ENCODE measurements at places on chromosomes 4 and X.

DNA sequence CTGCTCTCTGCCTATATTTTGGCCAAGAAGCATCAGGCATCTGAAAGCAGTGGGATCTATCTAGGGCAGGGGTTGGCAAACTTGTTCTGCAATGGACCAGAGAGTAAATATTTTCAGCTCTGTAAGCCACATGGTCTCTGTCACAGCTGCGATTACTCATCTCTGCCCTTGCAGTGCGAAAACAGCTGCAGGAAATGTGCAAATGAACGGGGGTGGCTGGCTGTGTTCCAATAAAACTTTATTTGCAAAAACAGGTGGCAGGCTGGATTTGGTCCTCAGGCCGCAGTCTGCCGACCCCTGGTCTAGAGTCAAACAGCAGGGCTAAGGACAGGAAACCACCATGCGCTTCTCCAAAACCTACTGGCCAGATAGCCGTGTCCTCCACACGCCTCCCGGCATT lies 48.6 kb downstream of the ACOX3 start:
- peak; percentile 72 for DNase-seq

GRCh38 chrX:16772460-16772859 lies 13.8 kb upstream of the TXLNG start:
- DNase-seq, result no peak

- DNase-seq, result no peak
These were observed 110.5 kb upstream of the IGFBP7 start for GRCh38 chr4:57220734-57221133.

DNA sequence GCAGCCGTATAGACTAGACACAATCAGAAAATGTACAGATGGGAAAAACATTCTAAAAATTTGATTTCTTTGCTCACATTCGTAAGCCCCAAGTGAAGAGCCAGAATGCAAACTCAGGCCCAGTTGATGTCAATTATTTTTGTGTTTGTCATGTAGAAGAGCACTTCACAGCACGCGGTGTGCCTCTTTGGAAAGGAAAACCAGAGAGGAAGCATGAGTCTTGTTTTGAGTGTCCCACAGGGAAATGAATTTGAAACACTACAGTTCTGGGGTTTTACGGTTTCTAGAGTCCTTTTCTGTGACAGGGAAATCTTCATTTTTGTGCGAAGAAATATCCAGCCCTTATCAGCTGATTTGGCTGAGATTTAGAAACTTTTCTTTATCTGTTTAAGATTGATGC lies 554.6 kb upstream of the BOD1L1 start:
- no peak for DNase-seq

- no peak for DNase-seq
These were observed 688.6 kb downstream of the SH3BGRL start for GRCh38 chrX:81890521-81890920.

DNA sequence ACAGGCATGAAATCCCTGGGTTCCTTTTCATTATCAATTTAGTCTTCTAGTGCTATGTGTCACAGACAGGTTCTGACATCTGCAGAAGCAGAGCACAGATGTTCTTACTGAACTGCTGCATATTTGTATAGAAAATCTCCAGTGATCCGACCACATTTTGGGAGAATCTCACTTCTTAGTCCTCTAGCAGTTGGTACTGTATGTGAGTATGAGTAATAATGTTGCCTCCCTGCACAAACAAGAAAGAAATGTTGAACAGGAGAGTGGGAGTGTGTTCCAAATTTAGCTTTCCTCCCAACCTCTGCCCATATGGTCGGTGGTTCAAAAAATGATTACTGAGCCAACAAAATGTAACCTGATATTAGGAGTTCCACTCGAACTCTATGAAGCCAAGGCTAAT lies 165.3 kb upstream of the GPC4 start:
- DNase-seq, result no peak

DNA sequence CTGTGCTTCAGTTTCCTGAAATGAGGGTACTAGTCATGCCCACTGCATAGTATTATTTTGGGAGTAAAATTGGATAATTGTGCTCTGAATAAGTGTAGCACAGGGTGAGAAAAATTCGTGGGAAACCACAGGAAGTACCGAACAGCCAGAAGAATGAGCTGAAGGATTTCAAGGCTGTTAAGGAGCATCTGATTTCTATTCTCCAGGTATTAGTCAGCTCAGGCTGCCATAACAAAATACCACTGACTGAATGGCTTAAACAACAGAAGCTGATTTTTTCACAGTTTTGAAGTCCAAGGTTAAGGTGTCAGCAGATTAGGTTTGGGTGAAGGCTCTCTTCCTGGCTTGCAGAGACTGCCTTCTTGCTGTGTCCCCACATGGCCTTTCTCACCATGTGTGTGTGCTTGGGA lies 41.9 kb downstream of the WWC2 start:
- DNase-seq, result no peak

- no peak for DNase-seq
These were observed 18.8 kb upstream of the MXD4 start for GRCh38 chr4:2280531-2281300.

GRCh38 chrX:112520124-112520523 lies 159.6 kb downstream of the LHFPL1 start:
- DNase-seq, result no peak

DNA sequence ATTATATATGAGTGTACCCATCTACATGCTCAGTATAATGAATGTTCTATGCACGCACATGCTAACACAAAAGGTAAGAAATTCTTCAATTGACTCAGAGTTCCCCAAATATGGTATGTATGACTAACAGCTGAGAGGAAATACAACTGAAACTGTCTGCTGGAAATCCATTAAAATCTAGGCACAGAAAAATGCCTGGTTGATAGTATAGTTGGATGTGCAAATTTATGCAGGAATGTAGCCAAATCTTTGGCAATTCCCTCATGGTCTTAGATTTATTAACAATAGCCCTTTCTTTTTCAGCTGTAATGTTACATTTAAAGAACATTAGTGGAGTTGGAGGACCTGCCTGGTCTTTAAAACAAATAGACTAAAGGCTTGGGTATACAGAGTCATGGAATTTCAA lies 5.5 kb downstream of the CAMK2D start:
- no peak for DNase-seq

GRCh38 chrX:66672106-66672505 lies 33.2 kb upstream of the EDA2R start:
- DNase-seq, result no peak

DNA sequence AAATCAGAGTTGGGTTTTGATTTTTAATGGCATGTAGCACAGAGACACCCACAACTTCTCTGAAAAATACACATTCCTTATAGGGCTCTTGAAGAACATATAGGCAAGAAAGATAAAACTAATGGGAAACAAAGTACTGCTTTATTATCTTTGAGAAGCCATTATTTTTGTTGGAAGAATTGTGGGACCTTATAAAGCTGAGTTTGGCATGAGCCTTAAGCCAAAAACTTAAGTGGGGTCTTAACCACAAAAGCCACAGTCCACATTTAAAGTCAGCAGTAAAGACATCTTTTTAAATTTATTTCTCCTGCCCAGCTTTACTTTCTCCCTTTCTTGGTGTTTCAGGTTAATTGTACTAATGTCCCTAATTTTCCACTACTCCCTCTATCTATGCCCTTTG lies 1297.3 kb downstream of the C4orf33 start:
- no peak for DNase-seq

GRCh38 chrX:150701377-150701776 lies 8.2 kb downstream of the MTMR1 start:
- DNase-seq, result no peak

- DNase-seq, result no peak
These were observed 15.0 kb upstream of the MTNR1A start for GRCh38 chr4:186570193-186570996.

DNA sequence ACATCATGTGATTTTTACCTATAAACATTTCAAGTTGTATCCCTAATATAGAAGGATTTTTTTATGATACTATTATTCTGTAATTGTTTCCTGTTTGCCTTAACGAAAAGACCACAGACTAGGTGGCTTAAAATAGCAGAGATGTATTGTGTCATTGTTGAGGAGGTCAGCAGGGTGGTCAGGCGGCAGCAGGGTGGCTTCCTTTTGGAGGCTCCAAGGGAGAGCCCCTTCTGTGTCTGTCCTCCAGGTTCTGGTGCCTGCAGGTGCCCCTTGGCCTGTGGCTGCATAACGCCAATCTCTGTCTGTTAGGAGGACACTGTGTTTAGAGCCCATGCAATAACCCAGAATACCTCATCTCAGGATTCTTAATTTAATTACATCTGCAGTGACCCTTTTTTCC lies 118.1 kb downstream of the TBL1X start:
- no peak for DNase-seq

DNA sequence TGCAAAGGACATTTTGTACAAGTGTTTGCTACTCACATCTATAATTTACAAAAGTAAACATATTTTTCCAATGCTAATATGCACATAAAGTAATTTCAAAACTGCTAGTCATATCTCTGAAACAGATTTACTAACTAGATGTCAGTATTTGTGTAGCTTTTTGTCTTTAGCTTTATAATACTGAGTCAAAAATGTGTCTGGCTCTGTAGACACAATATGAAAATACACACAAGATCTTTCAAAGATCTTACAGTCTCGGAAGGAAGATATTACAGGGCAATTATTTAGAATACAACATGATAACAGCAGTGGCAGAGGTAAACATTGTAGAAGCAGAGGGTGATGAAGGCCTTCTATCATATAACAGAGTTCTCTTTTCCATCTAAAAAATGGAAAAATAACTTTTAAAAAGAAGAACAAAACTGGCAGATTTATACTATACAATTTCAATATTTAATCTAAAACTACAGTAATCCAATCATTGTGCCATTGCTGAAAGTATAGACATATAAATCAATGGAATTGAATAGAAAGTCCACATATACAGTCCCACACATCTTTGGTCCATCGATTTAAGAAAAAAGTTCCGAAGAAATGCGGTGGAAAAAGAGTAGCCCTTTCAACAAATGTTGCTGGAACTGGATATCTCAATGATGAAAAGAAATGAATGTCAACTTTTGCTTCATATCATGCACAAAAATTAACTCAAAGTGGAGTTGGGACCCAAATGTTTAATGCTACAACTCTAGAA lies 29.4 kb downstream of the ARAP2 start:
- no peak for DNase-seq

GRCh38 chr4:2390146-2390545 lies 28.3 kb downstream of the ZFYVE28 start:
- peak; percentile 36 for DNase-seq

GRCh38 chr4:120158841-120159463 lies 92.3 kb upstream of the MAD2L1 start:
- no peak for DNase-seq

- DNase-seq, result no peak
These were observed 28.6 kb downstream of the NUDT10 start for GRCh38 chrX:51361251-51361650.

- no peak for DNase-seq
These were observed 672 bp downstream of the PGM2 start for GRCh38 chr4:37827030-37827685.

DNA sequence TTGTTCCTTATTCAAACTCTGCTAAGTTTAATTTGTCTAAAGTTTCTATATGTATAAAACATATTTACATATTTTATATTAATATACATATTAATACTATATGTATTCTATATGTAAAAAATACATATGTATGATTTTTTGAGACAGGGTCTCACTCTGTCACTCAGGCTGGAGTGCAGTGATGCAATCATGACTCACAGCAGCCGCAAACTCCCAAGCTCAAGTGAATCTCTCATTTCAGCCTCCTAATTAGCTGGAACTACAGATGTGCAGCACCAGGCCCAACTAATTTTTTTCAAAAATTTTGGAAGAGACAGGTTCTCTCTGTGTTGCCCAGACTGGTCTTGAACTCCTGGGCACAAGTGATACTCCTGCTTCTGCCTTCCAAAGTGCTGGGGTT lies 684.9 kb downstream of the TRAM1L1 start:
- DNase-seq, result no peak

- no peak for DNase-seq
These were observed 8.0 kb downstream of the HERC3 start for GRCh38 chr4:88600176-88600838.

GRCh38 chr4:110512901-110513300 lies 36.9 kb downstream of the ENPEP start:
- no peak for DNase-seq

DNA sequence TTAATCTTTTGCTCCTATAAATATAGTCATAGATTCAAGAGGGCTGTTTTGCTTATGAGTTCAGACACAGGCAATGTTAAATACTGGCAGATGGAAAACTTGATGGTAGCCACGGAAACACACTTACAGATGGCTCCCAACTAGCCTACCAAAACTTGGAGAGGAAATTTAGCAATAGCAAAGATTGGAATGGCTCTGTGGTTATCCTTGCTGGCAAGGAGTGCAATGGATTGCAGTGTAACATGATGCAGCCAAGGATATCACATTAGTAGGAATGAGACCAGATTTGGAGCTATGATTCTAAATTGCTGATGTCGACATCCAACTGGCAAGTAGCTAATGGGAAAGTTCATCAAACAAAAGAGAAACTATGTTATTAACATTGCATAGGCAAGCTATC lies 791.0 kb upstream of the DIAPH2 start:
- no peak for DNase-seq

GRCh38 chrX:20547611-20548051 lies 280.9 kb upstream of the RPS6KA3 start:
- no peak for DNase-seq

DNA sequence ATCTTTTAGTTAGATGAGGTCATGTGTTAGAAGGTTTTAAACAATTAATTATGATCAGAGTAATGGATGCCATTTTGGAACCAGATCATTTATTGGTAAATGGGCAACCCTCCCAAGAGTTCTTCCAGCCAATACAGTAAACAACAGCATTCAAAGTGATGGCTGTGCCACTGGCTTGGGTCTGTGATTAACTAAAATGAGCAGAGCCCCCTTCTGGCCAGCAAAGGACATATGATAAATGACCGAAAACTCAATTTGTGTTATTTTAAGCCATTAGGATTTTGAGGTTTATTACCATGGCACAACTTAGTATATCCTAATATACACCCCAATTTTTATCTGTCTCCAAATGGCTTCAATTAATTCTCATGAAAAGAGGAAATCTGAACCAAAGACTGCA lies 90.8 kb upstream of the NPFFR2 start:
- no peak for DNase-seq

DNA sequence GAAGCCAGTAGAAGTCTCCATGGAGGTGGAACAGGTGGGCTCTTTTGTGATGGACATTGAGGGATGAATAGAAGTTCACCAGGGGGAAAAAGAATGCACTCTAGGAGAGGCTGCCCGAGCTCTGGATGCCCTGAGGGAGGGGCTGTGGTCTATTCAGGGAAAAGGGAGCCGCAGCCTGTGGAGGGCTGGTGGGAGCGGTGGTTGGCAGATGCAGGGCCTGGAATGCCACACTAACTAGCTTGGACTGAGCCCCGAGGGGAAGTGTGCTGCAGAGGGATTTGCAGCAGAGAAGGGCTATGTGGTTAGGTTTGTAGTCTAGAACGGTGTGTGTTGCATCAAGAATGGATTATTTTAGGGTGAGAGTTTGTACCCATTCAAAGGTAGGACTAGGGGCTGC lies 29.5 kb upstream of the PSAPL1 start:
- DNase-seq, result no peak

GRCh38 chr4:184688447-184688846 lies 38.9 kb downstream of the PRIMPOL start:
- peak; percentile 47 for DNase-seq

GRCh38 chr4:74316397-74316796 lies 8.1 kb downstream of the EPGN start:
- DNase-seq, result no peak

Data from smooth muscle cell of the brain vasculature (primary cell).